ENCODE measurements at places on chromosomes 12 and 14.

DNA sequence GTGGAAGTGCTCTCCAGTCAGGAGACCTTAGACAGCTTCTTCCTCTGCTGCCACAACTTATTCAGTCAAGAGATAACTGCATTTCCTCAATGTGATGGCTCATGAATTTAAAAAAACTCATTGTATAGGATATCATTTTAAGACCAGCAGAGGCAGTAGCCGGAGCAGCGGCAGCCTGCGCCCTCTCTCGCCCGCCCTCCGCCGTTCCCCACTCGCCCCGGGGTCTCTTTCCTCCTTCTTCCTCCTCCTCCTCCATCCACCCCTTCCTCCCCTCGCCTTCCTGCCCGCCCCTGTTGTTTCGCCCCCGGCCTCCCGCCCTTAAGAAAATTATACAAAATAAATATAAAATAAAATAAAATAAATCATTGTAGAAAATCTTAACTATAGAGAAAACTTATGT is 687.6 kb downstream of the FLRT2 start:
- DNase-seq = no peak

GRCh38 chr12:59408431-59408830 is 187.4 kb upstream of the SLC16A7 start:
- DNase-seq = no peak

DNA sequence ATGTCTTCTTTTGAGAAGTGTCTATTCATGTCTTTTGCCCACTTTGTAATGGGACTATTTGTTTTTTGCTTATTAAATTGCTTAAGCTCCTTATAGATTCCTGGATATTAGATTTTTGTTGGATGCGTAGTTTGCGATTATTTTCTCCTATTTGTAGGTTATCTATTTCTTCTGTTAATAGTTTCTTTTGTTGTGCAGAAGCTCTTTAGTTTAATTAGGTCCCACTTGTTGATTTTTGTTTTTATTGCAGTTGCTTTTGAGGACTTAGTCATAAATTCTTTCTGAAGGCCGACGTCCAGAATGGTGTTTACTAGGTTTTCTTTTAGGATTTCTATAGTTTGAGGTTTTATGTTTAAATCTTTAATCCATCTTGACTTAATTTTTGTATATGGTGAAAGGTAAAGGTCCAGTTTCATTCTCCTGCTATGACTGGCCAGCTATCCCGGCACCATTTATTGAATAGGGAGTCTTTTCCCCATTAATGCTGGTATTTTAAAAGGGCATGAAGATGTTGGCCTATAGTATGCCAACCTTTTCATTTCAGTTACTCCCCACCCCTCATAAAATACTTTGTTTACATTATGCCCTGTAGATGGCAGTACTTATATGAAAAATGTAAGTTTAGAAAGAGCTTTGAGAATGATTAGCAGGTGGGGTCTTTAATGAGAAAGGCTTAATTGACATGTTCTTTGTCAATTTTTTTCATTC is 62.9 kb upstream of the PSMA6 start:
- DNase-seq = peak; percentile 13

DNA sequence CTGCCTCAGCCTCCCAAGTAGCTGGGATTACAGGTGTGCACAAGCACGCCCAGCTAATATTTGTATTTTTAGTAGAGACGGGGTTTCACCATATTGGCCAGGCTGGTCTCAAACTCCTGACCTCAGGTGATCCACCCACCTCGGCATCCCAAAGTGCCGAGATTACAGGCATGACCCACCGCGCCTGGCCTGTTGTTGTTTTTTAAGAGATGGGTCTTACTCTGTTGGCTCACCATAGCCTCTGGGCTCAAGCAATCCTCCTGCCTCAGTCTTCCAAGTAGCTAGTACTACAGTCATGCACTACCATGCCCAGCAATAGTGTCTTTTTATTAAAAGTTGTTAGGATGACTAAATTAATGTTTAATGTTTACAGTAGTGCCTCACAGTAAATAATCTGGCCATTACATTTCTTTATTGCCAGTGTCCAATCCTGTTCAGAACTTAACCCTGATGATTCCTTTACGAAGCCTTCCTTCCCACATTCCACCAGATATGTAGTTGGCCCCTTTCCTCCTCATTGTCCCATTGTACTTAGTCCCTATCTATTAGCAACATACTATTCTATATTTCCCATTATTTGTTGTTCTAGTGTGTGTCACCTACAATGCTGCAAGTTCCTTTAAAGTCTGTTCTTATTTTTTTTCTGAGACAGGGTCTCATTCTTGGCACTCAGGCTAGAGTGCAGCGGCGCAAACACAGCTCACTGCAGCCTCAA is 8.8 kb upstream of the SMARCC2 start:
- no peak for DNase-seq

GRCh38 chr14:94559638-94560290 is 1.5 kb upstream of the SERPINA4 start:
- no peak for DNase-seq

- peak; percentile 86 for DNase-seq
Observed at GRCh38 chr14:36383767-36384431, 63.5 kb upstream of the MBIP start.

DNA sequence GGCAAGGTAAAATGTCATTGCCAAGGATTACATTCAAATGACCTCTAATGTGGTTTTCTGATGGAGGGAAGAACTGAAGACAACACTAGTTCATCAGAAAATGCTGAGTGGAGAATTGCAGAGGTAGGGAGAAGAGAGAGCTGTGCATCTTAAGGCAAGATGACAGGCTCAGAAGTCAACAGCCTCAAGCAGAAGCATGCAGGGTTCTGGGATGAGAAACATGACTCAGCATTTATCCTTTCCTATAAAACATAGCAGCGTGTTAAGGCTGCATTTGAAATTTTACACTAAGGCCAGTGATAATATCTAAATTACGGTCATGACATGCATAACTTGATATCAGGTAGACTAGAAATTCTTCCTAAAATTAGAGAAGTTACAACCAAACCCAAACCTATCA is 53.7 kb upstream of the DYRK2 start:
- no peak for DNase-seq

- no peak for DNase-seq
Observed at GRCh38 chr12:132661972-132662371, 25.2 kb downstream of the POLE start.

GRCh38 chr14:105072892-105073719 is 7.9 kb upstream of the GPR132 start:
- DNase-seq = no peak

GRCh38 chr14:91315844-91316267 is 71.4 kb upstream of the GPR68 start:
- DNase-seq = no peak

- no peak for DNase-seq
Observed at GRCh38 chr12:1479645-1480044, 114.7 kb downstream of the FBXL14 start.

DNA sequence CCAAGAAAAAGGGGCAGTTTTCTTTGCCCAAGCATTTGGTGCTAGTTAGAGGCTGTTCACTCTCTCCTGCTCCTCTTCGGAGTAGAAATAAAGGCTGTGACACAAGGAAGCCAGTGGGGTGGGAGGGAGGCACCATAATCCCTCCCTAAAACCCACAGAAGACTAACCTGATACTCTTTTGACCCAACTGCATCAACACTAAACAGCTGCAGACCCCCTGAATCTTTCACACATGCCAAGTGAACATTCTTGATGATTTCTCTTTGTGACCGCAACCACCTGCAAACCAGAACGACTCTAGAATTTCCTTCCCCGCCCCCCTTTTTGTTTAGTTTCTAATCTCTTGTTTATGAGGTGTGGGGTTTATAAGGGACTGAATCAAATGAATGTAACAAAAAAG is 175.8 kb upstream of the BCL2L14 start:
- DNase-seq = no peak

DNA sequence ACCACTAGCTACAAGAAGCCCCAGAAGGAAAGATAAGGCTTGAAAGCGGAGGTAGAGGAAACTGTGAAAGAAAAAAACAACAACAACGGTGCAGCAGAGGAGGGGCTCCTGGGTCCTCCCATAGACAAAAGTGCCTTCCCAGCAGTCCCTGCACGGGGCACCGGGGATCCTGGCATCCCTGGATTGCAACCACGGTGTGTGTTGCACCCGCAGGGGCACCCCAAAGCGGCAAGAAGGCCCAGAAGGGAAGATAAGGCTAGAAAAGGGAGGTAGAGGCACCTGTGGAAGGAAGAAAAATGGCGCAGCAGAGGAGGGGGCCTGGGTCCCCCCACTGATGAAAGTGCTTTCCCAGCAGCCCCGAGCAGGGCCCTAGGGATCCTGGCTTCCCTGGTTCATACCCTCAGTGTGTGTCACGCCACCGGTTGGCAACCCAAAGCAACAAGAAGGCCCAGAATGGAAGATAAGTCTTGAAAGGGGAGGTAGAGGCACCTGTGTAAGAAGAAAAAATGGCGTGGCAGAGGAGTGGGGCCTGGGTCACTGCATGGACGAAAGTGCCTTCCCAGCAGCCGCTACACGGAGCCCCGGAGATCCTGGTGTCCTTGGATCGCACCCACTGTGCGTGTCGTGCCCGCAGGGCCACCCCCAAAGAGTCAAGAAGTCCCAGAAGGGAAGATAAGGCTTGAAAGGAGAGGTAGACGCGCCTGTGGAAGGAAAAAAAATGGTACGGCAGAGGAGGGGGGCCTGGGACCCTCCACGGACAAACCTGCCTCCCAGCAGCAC is 281.0 kb downstream of the ALG10 start:
- DNase-seq = no peak

DNA sequence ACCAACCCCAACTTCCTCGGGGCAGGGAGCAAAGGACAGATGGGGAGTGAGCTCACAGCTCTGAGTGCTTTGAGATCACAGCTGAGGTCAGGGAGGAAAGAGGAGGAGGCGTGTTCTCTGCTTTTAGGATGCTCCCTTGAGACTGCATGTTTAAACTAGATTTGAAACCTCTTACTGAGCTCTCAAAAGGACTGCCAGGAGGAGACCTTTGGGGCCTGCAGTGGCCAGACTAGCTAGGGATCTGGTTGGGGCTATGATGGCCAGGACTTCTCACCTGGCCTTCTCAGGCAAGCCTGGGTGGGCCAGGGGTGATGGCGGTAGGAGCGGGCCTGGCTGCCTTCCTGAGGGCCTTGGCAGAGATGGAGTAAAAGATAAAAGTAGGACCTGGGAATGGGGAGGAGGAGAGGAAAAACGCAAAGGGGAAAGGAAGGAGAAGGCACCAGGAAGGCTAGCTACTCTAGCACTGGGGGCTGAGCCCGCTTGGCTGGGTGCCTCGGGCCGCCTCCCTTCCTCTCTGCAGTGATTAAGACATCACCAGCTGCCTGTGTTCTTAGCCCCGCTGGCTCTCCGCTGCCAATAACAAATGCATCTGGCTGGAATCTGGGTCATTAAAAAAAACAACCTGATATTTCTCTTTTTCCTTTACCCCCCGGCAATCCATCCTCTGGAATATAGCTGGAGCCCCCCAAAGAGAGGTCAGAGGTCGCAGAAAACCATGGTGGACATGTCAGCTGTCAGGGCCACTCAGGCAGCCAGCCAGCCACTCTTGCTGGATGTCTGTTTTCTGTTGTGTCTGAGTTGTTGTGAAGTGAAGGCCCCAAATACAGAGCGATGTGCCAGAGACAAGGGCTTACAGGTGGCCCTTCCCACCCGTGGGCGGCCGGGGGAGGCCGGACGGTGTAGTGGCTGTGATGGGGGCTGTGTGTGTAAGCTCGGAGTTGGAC is 141.3 kb downstream of the TSPAN9 start:
- DNase-seq = no peak

DNA sequence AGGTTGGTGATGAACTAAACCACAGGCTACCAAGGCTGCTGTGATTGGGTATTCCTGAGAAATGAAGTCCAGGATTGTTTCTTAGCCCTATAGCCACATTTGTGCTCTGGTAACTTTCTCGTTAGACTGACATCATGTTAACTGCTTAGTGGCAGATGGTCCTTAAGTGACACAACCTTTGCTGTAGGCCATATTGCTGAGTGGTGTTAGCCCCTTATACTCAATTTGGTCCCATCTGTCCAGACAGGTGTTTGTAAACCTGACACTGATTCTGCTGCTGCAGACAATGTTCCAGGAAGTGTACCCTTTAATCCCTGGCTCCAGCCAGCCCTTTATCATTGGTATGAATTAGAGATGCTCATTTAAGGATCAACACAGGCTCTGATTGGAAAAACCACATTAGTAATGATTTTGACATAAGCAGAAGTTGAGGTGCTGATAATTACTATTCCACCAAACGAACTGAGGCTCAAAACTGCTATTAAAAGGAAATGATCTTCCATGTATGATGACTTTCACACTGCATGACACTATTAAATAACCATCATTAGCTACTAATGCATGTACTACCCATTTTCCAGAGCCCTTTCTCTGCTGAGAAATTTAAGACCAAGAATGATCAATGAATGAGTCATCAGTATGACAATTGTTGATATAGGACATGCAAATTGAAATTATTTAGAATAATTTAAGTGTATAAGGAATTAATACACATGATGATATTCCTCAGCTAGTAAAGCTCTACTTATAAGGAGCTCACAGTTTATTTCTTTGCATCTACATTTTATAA is 3.6 kb upstream of the SSTR1 start:
- no peak for DNase-seq

GRCh38 chr12:10042167-10042566 is 11.7 kb downstream of the CLEC9A start:
- no peak for DNase-seq

DNA sequence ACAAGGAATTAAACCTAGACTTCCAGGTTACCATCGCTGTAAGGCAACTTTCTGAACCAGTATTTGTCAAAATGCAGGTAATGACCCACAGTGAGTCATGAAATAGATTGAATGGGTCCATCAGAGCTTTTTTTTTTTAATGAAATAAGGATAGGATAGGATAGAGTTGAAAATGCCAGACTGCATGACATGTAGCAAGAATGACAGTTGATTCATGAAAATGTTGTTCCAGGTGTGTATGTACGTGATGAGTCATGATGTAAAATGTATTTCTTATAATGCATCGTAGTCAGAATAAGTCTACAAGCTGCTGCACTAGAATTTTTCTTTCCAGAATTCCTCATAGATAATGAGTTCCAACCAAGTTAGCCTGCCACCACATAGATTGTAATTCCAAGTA is 184.4 kb upstream of the BCL2L14 start:
- DNase-seq = no peak

DNA sequence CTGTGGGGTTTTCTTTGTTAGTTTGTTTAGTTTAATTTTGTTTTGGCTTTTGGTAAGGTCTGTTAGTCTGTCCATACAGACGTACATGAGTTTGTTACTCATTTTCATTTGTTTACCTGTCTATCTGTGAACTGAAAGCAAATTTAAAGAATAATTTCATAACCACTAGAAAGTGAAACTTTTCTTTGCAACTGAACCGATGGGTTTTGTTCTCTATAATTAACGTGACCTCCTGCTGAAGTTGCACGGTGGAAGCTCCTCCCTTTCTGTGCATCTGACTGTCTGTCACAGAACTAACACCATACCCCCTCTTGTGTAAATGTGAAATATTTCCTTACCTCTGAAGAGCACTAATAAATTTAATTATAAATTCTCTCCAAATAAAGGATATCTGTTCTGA is 595.5 kb downstream of the GALC start:
- DNase-seq = no peak

GRCh38 chr12:55970775-55971174 is 3.1 kb upstream of the RAB5B start:
- no peak for DNase-seq

DNA sequence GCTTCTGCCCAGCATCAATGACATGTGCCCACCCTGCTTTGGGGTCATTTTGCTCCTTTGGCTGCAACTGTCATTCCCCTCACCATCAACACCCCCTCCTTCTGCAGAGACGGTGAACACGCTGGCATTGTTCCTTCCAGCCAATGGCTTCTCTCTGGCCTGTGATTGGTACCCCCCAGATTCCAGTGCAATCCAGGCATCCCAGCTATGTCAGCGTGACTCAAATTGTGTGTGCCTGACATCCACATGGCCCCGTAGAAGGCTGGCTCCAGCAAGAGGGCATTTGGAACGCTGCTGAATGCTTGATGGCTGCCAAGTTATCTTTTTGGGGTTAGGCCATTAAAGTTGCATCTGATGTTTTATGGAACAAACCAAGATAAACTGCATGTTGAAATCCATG is 21.0 kb upstream of the CCND2 start:
- no peak for DNase-seq

Measured in SW480 (cell line).